ENCODE measurements at places on chromosomes 13 and 19. TPM values are rescaled to one million over a fixed set of nuclear protein-coding genes. Genes with fewer than 3 reads are reported as not detected.

RFPL4A gene
- not detected for total RNA-seq

ZNF264 gene
- 22.1 TPM for total RNA-seq

ZNF14 gene
- 3.4 TPM for total RNA-seq

SOX1 gene
- total RNA-seq = 0.16 TPM

MAB21L1 gene
- not detected for total RNA-seq

CEACAM8 gene
- total RNA-seq = not detected

TMEM38A gene
- 0.45 TPM for total RNA-seq

CACNG8 gene
- total RNA-seq = not detected

KMT5C gene
- total RNA-seq = 8.1 TPM

PLIN4 gene
- not detected for total RNA-seq

MIA gene
- not detected for total RNA-seq

JAK3 gene
- total RNA-seq = 181 TPM

ZNF433 gene
- 0.57 TPM for total RNA-seq

DCLK1 gene
- total RNA-seq = not detected

MAMSTR gene
- 0.51 TPM for total RNA-seq

C3 gene
- 7.4 TPM for total RNA-seq

ZNF528 gene
- 4.5 TPM for total RNA-seq

ZNF700 gene
- 6.4 TPM for total RNA-seq

BORA gene
- 8.1 TPM for total RNA-seq

LRP3 gene
- 0.71 TPM for total RNA-seq

RDH8 gene
- total RNA-seq = not detected

NCAN gene
- 0.05 TPM for total RNA-seq

ZNF99 gene
- total RNA-seq = not detected

SWSAP1 gene
- 2.0 TPM for total RNA-seq

OR1M1 gene
- total RNA-seq = not detected

PSG1 gene
- not detected for total RNA-seq

ANGPTL4 gene
- 0.24 TPM for total RNA-seq

APOC4 gene
- not detected for total RNA-seq

GPR183 gene
- 86.8 TPM for total RNA-seq

DLEU7 gene
- total RNA-seq = not detected

NLRP4 gene
- not detected for total RNA-seq

AP3D1 gene
- 108 TPM for total RNA-seq

ATP4A gene
- not detected for total RNA-seq

APOC1 gene
- total RNA-seq = 1.3 TPM

ZNF616 gene
- total RNA-seq = 7.2 TPM

NLRP12 gene
- not detected for total RNA-seq

SULT2A1 gene
- total RNA-seq = 0.16 TPM

LGI4 gene
- 0.14 TPM for total RNA-seq

LILRB5 gene
- not detected for total RNA-seq

SRRM5 gene
- 0.25 TPM for total RNA-seq

TNFRSF19 gene
- 0.05 TPM for total RNA-seq

ZNF552 gene
- 6.4 TPM for total RNA-seq

RGS9BP gene
- not detected for total RNA-seq

FUT2 gene
- 0.14 TPM for total RNA-seq

S1PR4 gene
- total RNA-seq = 23.8 TPM

KMT2B gene
- total RNA-seq = 64.1 TPM

IGFL3 gene
- not detected for total RNA-seq

TMC4 gene
- 0.63 TPM for total RNA-seq

STRN4 gene
- 91.3 TPM for total RNA-seq

TEX29 gene
- total RNA-seq = 0.40 TPM

FGF22 gene
- not detected for total RNA-seq

PLA2G4C gene
- 4.2 TPM for total RNA-seq

PCP2 gene
- total RNA-seq = not detected

UBAC2 gene
- 50.4 TPM for total RNA-seq

ZNF560 gene
- not detected for total RNA-seq

KANK2 gene
- 0.96 TPM for total RNA-seq

IRF2BP1 gene
- total RNA-seq = 22.2 TPM

STOML3 gene
- not detected for total RNA-seq

IGFL1 gene
- total RNA-seq = not detected

PDX1 gene
- total RNA-seq = not detected
